Stimulated activated CD4-positive, alpha-beta T cell treated with anti-CD3 and anti-CD28 coated beads, Interleukin-1b, Interleukin-23, amount 100 ng/mL, for 24 hours (primary cell): ENCODE measurements at places on chromosomes 2 and 18.

DNA sequence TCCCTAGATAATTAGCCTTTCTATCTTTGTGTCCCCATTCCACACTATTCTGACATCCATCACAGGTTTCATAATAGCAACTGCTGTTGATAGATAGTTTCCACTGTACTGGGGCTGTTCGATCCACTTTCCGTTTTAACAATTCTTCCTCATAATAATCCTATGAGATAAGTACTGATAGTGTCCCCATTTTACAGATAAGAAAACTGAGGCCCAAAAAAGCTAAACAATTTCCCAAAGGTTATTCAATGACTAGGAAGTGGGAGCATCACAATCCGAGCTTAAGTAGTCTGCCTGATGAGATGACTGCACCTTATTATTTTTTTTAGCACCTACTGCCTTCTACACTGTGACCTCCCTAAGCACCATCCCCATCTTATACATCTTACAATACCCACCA, 569.2 kb downstream of the STK39 start:
- DNase-seq = no peak

GRCh38 chr2:189798312-189799029, 14.2 kb downstream of the PMS1 start:
- DNase-seq = no peak

DNA sequence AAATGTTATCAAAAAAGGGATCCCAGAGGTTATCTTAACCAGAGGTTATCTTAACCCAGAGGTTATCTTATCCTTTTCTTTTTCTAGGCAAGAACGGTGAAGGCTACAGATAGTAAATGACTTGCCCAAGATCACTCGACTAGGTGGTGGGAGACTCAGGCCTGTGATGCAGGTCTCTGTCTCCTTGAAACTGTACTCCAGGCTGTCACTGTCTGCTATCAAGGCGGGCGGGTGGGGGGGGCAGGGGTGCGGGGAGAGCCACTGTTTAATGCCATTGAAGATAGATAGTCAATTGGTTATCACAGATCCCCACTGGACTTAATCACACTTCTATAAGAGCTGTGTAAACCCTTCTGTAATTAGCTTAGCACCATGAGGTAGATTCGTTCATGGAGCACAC, 315.9 kb upstream of the TCF4 start:
- DNase-seq = no peak

DNA sequence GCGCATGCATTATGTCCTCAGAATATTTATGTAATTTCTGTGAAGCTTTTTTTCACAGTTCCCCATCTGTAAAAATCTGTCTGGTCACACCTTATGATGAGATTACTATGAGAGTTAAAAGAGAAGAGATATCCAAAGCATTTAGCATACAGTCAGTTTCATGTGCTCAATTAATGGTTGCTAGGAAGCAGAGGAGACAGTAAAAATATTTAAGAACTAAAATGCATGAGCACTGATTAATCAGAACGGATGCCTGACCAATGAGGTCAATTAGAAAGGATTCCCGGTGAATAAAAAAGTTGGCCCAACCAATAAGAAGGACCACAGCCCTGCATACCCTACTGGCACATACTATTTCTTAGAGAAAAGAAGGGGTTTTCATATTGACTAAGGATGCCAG, 12.0 kb upstream of the CRIM1 start:
- no peak for DNase-seq

DNA sequence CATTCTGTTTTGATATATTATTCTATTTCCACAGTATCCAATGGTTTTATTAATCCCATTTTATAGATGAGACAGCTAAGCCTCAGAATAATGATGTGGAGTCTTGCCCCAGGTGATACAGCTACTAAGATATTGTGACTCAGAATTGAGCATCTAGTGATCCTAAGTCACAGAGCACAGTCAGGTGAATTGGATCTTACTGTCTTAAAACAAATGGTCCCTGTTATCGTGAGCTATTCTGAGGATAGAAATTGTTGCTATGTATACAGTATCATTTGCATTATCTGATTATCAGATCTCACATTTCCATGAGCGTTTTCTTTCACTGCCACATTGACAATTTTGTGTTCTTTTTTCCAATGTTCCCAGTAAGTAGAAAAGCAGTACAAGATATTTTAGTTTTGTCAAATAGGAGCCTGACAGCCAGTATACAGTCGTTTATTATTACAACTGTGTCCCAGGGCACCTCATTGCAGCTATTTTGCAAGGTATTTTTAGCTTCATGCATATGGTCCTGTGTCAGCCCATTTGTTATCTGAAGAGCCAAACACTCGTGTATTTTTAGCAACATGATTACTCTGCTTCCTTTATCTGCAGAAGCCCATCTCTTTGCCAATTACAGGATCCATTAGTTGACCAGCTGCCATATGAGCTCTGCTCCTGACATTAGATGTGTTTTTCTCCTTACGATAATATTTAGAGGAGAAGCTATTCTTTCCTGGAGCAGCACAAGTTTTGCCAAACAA, 25.1 kb upstream of the SGPP2 start:
- DNase-seq = no peak

DNA sequence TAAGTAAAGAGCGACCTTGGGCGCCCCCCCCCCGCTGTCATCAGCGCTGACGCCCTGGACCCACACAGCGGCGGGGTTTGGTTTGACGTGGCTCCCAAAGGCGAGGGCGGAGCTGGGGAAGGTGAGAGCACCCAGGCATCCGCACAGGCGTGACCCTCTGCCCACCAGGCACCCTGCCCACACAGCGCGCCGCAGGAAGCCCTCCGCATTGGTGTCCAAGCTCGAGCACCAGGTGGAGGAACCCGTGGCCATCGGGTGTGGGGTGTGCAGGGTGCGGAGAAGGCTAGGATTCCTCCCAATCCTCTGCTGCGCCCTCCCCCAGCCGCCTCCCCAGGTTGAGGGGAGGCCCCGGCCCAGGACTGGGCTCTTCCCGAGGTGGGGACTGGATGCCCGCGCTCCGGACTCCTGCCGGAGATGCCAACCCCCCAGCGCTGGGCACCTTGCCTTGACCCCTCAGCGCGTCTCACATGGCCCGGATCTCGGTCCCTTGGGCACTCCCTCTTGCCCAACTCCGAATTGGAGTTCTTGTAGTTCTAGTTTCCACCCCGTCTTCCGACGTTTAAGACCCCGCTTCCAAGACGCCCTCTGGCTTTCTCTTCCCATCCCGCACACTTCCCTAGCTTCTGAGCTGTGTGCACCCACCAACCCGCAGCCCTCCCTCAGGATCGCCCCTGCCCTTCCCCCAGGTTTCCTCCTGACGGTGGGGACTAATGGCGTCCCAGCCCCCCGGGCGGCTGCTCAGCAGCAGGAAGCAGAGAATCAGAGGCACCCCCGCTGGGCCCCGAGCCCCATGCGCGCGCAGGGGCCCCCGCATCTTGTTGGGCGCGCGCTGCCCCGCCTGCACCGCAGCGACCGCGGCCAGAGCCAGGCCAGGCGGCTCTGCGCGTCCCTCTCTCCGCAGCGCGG, 25.9 kb upstream of the RESP18 start:
- DNase-seq = no peak
